Right ventricle myocardium superior (tissue), 1 donor: ENCODE measurements at places on chromosomes 6 and 20.

- no peak for DNase-seq
Measured at GRCh38 chr20:1528811-1529210, 28.7 kb downstream of the SIRPD start.

GRCh38 chr6:26415036-26415614 is 13.1 kb downstream of the BTN3A1 start:
- DNase-seq = no peak

- DNase-seq = no peak
Measured at GRCh38 chr20:2101057-2101864, at the start of gene STK35. Gene STK35, plus strand, starts transcription at chr20:2101827. Its CDS starts 55 bp downstream, at chr20:2101882.

- DNase-seq = no peak
Measured at GRCh38 chr6:12147557-12148316, 135.6 kb downstream of the HIVEP1 start.

GRCh38 chr20:884983-885952 is 30.9 kb downstream of the ANGPT4 start:
- DNase-seq = peak; percentile 82

GRCh38 chr20:25989196-25989595 is 292.5 kb upstream of the ZNF337 start:
- DNase-seq = no peak

GRCh38 chr20:48813930-48814546 is 13.8 kb downstream of the PREX1 start:
- no peak for DNase-seq

DNA sequence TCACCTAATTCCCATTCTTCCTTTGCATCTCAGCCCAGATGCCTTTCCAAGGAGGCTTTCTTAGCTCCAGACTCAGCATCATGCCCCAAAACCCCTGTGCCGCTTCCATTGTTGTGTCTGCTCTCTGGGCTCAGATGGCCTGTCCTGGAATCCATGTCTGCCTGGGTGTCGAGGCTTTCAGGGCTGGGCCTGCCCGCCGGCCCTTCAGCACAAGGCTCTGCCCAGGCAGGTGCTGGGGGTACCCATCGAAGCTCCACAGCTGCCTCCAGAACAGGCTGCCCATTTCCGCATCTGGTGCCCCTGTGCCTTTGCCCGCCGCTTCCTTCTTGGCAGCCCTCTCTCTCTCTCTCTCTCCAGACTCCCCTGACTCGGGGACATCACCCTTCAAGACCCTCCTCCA is 1.2 kb downstream of the CPXM1 start:
- no peak for DNase-seq

DNA sequence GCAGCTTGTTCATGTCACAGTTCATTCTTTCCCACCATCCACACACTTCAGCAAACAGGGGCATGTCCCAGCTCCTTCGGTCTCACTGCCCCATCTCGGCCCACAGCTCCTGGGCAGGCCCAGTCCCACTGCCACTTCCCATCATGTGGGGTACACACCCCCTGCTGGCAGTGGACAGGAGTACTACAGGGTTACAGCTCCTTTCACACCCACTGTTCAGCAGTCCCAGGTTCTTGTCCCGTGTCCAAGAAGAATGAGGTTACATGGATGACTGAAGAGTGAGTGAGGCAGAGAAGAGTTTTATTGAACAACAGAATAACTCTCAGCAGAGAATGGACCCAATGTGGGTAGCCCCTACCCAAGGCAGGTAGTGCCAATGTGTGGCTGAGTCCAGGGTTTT is 77.8 kb upstream of the SMLR1 start:
- DNase-seq = no peak

DNA sequence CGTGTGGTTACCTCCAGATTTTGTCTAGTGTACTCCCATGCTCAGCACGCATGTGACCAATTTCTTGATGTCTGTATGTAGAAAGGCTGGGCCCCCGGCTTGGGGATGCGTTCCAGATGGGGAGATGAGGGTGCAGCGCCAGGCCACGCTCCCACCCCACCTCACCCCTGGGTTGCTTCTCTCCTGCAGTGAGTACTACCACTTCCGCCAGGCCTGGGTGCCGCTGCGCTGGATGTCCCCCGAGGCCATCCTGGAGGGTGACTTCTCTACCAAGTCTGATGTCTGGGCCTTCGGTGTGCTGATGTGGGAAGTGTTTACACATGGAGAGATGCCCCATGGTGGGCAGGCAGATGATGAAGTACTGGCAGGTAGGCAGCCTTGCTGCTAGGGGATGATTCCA is 11.5 kb upstream of the SRF start:
- no peak for DNase-seq

GRCh38 chr6:17728551-17729222 is 22.0 kb upstream of the NUP153 start:
- no peak for DNase-seq

- DNase-seq = no peak
Measured at GRCh38 chr6:125910527-125910926, 46.0 kb upstream of the HINT3 start.

GRCh38 chr6:167948716-167949115 is 48.8 kb upstream of the KIF25 start:
- DNase-seq = no peak

- DNase-seq = no peak
Measured at GRCh38 chr6:21091411-21091810, 502.1 kb upstream of the SOX4 start.

DNA sequence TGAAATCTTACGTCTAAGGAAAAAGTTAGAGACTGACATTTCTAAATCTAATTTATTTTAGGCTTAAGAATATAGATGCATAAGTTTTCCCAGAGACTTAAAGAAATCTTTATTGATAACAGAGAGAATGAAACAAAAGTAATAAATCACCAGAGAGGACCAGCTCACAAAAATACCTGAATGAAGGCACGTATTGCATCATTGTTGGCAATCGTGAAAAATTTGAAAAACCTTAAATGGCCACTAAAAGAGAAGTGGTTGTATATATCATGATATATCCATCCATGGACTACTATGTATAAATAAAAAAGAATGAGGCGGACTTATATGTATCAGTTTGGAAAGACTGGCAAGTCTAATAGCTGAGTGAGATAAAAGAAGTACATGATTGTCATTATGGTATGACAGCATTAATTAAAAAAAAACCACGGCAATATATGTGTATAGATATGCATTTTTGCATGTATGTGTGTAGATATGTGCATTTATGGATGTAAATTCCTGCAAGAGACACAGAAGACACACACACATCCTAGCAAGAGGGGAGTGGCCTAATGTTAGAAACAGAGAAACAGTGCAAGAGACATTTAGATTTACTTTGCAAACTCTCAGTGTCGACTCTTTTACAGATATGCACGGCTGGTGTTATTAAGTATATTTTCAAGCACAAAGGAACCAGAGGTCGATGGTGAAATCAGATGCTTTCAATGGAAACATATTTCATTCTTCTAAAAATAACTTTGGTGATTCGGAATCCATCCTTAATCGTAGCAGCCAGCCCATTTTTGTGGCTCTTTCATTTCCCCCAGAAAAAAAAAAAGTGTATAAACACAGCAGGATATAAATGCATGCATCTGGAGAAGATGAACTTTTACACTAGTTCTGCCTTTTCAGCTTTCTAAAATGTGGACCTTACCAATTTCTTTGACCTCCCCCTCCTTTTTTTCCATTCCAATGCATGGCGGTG is 156.1 kb upstream of the SALL4 start:
- no peak for DNase-seq

GRCh38 chr6:136641166-136641565 is 90.9 kb upstream of the MAP7 start:
- DNase-seq = no peak

- DNase-seq = no peak
Measured at GRCh38 chr6:28757429-28758045, 166.2 kb downstream of the TRIM27 start.

- DNase-seq = peak; percentile 17
Measured at GRCh38 chr6:158028876-158029275, 47.2 kb downstream of the SYNJ2 start.

- DNase-seq = no peak
Measured at GRCh38 chr20:34061695-34062094, 50.3 kb downstream of the EIF2S2 start.

DNA sequence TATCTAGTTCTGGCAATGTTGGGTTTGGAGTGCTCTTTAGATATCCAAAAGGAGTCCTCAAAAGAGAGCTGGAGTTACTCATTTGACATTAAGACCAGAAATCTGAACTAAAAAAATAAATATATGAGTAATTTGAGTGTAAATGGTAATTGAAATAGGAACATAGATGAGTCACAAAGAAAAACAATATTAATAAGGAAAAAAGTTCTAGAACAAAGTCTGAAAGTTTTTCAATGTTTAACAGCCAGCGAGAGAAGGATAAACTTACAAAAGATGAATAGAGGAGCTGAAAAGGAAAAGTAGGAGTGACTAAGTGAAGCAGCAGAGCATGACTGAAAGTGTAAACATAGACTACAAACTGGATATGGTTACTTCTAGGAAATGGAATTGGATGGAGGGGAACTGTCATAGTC is 46.8 kb downstream of the EPM2A start:
- DNase-seq = no peak

DNA sequence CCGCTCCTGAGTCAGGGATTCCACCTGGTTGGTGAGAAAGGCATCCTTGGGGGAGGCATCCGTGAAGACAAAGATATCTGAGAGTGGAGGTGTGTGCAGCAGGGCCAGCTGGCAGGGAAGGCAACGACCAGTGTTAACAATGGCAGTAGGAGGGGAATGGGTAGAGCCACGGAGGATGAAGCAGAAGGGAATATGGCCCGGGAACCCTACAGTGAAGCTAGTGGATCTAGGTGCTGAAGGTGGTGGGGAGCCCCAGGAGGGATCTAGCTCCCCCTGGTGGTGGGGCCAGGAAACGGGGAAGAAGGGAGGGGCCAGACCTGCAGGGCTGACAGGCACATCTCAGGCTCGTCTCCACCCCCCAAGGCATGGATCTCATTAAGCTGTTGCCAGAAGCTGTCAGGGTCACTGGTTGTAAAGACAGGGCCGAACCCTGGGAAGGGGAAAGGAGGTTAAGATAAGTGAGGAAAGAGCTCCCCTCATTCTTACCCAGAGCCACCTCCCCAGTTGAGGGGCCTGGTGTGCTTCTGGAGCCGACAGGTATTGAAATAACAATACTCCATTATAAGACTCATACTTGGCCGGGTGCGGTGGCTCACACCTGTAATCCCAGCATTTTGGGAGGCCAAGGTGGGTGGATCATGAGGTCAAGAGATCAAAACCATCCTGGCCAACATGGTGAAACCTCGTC is 7.3 kb downstream of the VWA7 start:
- peak; percentile 84 for DNase-seq

DNA sequence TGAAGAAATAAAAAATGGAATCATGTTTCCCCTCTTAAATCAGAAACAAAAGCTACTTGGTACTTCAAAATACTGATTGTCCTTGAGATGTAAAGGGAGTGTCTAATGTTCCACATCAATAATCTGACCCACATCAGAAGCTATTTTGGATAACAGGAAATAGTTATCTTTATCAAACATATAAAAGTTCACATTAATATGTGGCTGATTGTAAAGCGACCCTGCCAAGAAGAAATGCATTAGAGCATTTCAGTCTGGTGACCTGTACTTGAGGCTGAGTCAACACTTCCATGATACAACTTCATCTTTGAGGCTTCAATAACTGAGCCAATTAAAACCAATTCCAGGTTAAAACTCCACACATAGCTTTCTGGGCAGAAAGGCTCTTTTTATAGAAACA is 31.8 kb downstream of the SYNE1 start:
- DNase-seq = no peak

GRCh38 chr6:143872201-143872600 is 7.9 kb downstream of the ZC2HC1B start:
- no peak for DNase-seq

GRCh38 chr20:1001116-1001515 is 995 bp downstream of the RSPO4 start:
- no peak for DNase-seq

GRCh38 chr20:17967521-17968365 is 851 bp downstream of the SNX5 start:
- DNase-seq = no peak

- DNase-seq = peak; percentile 79
Measured at GRCh38 chr6:137240168-137240567, 21.0 kb upstream of the IFNGR1 start.

DNA sequence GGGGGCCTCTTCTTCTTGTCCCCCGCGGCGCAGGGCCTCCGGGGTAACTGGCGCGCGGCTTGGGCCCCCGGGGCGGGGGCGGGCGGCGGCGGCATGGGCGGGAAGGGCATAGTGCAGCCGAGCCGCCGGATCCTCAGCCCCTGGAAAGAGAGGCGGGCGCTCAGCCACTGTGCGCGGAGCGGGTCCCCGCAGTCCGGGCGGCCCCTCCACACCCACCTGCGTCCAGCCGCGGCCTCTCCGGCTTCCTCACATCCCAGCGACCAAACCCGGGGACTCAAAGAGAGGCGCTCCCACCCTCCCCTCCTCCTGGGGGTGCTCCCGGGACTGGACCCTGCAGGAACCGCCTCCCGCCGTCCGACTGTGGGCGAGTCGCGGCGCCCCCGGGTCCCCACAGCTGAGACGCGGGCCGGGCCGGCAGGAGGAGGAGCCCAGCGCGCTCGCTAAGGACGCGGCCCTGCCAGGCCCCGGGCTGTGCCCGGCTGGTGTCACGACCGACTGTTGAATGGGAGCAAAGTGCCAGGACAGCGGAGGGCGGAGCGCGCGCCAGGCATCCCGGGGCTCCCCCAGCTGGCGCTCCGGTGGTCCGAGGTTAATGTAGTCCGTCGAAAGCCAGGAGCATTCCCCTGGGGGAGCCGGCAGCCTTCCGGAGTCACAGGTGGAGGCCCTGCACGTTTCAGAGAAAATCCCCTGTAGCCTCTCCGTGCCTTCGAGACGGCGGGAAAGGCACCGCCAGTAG is at the start of gene PRR18:
TSS of gene PRR18 (minus strand) at position 360 of the 736 bp plus-strand sequence. CDS start at position 110, 250 bp downstream.
- DNase-seq = no peak

DNA sequence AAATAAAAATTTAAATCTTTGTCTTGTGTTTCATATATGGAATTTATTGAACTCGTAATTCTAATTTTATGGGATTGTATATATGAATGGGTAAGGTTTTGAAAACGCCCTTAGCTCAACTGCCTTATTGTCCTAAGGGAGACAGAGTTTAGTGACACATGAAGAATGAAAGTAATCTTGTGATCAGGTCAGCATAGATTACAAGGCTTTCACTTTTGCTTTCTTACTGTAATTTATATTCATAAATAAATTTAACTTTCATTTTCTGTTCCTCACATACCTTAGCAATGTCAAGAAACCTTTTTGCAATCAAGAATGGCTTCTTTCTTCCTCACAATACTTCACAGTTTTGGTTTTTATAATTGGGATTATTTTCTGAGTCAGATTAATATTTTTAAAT is 14.4 kb downstream of the KPNA5 start:
- no peak for DNase-seq

DNA sequence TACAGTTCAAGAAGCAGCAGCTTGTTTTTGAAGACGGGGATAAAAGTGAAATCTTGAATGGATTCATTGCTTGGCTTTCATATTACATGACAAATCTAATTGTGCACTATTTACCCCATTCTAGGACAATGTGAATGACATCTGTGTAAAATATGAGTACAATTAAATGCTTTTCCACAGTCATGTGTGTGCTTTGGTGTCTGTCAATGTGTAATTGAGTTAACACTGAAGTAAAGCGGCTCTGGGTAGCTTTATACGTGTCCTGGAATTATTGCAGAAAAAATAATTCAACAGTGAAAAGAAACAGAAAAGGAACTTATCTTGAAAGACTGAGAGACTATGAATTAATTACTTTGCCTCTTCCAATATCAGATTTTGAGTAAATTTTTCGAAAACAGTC is 233.5 kb upstream of the HS3ST5 start:
- no peak for DNase-seq

GRCh38 chr20:1463971-1464570 is 2.6 kb downstream of the NSFL1C start:
- no peak for DNase-seq
